ENCODE measurements at places on chromosomes 13 and 19.

GRCh38 chr19:13060964-13061927 lies 41.4 kb downstream of the LYL1 start:
- peak; percentile 59 for DNase-seq

GRCh38 chr19:50490991-50491472 lies 14.4 kb upstream of the GARIN5A start:
- DNase-seq: no peak

DNA sequence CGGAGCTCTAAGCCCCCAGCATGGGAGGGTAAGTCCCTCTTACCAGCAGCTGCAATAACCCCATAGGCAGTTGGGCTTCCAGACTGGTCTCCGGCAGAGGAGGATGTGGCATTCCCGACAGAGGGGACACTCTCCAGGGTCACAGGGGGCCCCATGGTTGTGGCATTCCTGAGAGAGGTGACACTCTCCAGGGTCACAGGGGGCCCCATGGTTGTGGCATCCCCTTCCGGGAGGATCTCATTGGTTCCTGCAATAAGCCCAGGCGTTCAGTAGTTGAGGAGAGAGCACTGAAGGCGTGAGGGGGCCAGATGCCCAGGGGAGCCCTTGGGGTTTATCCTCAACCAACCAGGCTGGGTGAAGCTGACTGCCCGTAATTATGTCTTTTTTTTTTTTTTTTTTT lies 5.4 kb downstream of the CD320 start:
- no peak for DNase-seq

- DNase-seq: no peak
These were observed 34.9 kb upstream of the POMP start for GRCh38 chr13:28623782-28624706.

DNA sequence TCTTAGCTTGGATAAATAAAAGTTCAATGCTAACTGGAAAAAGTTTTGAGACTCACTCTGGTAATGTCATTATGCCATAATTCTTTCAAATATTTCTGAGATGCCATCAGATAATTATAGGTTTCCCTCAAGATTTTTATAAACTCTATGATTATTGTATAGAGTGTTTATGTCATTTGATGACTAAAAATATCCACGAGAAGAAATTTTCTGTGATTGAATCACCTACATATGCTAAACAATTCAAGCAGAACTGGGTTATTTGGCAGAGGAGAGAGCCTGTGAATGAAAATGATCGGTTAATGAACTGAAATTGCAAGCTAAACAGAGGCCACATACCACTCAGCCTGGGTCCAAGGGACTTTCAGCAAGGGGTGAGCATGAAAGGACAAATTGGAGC lies 92.6 kb upstream of the TSC22D1 start:
- DNase-seq: no peak
